ENCODE measurements at places on chromosomes 1 and 21.

- DNase-seq, result peak; percentile 69
Measured at GRCh38 chr1:181482521-181483284, 614 bp upstream of the CACNA1E start.

DNA sequence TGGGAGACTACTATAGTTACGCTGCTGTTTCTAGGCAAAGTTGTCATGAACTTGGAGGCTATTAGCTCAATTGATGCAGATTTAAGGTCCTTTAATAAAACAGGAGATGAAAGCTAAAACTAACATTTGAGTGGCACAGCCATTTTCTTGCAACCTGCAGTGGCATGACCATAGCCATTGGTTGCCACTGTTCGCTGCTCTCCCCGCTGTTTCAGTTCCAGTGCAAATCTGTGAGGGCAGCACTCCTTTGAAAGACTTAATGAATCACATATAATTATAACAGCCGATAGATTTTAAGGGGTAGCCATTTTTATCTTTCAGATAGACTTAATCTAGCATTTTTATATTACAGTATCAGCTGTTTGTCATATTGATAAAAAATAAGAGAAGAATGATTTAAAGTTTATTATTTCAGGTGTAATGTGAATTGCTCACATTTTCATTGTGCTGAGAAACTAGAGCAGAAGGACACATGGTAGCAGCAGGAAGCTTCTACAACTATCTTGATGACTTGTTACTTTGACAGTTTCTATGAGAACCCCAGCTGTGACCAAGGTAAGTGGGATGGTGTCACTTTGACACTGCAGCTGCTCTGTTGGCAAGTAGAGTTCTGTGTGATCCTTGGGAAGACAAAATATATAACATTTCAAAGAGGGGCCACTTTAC, 203.7 kb downstream of the PLA2G4A start:
- DNase-seq, result no peak

DNA sequence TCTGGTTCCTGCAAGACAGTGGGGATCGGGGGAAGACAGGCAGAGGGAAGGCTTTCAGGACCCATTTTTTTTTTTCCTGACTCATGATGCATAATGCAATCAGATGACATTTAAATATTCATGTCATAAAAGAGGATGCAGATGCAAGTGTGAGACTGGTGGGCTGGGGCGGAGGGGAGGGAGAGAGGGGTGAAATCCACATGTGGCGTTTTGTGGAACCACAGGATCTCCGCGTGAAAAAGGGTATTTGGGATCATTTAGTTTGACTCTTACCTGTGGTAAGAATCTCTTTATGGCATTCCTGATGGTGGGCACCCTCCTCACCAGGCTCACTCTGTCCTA, 249.3 kb upstream of the CSF3R start:
- DNase-seq, result no peak

DNA sequence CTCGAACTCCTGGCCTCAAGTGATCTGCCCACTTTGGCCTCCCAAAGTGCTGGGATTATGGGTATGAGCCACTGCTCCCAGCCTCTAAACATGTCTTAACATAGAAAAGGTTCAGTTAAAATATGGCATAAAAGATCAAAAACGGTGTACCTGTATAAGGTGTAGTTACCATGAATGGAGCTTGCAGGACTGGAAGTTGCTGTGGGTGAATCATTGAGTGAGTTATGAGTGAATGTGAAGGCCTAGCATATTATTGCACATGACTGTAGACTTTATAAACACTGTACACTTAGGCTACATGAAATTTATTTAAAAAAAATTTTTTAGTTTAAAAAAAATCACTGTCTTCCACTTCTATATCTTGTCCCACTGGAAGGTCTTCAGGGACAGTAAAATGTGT, 15.7 kb downstream of the ABCD3 start:
- DNase-seq, result no peak

DNA sequence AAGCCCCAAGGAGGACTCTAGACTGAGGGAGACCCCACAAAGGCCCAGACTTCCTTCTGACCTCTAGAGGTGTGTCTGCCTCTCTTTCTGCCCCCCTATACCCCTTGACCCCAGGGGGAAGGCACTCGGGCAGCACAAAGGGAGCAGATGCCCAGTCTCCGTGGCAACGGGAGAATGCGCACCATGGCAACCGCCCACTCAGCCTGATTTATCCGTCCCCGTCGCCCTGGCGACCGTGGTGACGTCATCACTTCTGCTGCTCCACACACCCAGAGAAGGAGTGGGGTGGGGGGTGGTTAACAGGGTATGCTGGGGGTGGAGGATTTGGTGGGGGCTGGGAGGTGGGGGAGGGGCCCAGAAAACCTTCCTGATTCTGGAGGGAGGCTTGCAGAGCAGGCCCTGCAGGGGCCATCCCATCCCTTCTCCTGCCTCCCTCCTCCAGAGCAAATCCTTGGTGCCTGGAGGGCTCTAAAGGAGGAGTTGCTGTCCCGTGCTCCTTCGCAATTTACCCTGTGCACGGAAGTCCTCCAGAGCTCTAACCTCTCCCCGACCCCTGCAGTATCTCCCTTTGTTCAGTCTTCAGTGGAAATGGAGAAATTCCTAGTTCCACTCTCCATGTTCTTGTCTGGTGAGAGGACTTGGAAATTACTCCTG, 6.3 kb downstream of the CELF3 start:
- no peak for DNase-seq

DNA sequence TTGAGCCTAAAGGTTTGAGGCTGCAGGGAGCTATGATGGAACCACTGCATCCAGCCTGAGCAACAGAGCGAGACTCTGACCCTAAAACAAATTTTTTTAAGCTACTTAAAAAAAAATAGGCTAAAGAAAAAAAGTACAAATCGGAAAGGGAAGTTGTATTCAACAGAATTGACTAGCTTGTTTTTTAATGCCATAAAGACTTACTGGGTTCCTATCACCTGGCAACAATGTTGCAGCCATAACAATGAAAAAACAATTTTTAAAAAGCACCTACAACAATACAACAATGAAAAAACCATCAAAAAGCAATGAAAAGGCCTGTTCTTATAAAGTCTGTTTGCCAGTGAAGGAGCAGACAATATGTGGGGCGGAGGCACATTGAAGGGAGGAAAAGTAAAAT, 20.1 kb upstream of the PIGK start:
- DNase-seq, result no peak

DNA sequence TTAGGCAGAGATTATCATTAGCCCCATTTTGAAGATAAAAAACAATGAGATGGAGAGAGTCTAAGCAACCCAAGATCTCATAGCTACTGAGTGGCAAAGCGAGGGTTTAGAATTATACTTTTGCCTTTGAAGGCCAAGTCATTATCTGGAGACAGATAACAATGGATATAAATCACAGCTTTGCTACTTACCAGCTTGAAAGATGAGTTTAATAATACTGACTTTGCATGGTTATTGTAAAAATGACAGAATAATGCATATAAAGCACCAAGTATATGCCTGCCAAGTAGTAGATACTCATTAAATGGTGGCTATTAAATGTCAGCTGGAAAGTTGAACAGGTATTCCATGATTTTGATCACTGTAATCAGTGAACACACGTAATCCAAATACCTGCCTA, 241.6 kb upstream of the SGIP1 start:
- DNase-seq, result no peak

DNA sequence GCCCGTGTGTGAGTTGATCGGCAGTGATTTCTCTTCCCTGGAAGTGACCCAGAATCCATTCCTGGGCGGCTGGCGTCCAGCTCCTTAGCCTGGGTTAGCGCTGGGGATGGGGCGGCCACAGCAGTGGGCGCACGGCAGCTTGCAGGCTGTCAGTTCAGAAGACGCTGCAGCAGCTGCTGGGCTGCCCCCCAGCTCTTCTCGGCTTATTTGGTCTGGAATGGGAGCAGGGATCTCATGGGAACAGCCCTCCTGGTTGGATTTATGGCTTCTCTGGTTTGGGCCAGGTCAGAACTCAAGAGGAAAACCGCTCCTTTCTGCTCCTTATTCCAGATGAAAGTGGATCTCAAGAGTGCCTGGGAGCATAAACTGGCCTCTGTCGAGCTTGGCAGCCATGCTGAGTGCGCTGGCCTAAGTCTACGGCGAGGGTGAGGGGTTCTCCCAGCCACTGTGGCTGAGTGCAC, 148.2 kb downstream of the PRDM16 start:
- no peak for DNase-seq

- no peak for DNase-seq
Measured at GRCh38 chr1:113976609-113977278, 2.5 kb upstream of the OLFML3 start.

GRCh38 chr21:35606146-35606545, 454.2 kb downstream of the SETD4 start:
- DNase-seq, result no peak

DNA sequence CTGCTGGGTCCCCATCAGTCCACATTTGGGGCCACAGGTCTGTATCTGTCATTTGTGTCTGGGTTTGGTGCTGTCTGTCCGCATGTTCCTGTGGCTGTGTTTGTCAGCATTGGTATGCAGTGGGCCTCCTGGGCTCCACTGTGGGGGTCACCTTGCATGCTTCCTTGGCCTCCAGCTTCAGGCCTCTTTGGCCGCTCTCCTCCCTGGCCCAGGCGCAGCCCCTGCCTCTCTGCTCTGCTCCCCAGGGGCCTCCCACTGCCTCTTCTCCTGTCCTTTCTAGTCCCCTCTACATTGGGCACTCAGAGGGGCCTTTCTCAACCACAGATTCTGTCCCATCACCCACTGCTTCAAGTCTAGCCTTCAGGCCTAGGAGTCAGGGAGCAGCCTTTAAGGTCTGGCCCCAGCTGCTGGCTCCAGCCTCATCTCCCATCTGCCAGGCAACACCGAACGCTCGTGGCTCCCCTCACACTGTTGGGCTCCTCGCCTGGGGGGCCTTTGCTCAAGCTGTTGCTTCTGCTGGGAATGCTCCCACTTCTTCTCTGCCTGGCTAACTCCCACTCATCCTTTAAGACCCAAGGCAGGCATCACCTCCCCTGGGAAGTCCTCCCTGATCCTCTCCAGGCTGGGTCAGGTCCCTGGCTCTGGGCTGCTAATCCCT, 14.6 kb downstream of the ZNF362 start:
- DNase-seq, result no peak

GRCh38 chr1:18112611-18113010, 5.0 kb downstream of the IGSF21 start:
- no peak for DNase-seq

GRCh38 chr1:40239626-40240025, 8.1 kb upstream of the TMCO2 start:
- no peak for DNase-seq

GRCh38 chr1:2980073-2980791, 41.0 kb upstream of the ACTRT2 start:
- DNase-seq, result no peak

GRCh38 chr1:150484861-150485260, 2.4 kb upstream of the TARS2 start:
- DNase-seq, result no peak

DNA sequence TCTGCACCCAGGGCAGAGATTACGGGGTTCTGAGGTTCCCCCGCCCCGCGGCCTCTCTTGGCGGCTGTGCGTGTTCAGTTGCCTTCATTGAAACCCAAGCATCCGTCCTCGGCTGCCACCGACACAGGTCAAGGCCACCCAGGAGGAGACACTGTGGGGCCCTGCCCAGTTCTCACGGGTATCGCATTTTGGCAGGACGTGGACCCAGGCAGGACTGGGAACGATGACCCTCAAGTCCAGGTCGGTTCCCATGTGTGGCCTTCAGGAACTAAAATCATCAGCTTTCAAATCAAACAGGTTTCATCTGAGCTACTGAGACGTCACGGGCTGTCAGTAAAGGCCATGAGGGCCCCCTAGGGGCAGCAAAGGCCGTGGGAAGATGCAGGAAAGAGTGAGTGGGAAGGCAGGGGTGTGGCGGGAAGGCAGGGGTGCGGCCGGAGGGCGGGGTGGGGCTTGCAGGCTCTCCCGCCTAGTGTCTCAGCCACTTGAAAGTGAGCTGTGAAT, 7.0 kb upstream of the C1orf174 start:
- DNase-seq, result peak; percentile 44

DNA sequence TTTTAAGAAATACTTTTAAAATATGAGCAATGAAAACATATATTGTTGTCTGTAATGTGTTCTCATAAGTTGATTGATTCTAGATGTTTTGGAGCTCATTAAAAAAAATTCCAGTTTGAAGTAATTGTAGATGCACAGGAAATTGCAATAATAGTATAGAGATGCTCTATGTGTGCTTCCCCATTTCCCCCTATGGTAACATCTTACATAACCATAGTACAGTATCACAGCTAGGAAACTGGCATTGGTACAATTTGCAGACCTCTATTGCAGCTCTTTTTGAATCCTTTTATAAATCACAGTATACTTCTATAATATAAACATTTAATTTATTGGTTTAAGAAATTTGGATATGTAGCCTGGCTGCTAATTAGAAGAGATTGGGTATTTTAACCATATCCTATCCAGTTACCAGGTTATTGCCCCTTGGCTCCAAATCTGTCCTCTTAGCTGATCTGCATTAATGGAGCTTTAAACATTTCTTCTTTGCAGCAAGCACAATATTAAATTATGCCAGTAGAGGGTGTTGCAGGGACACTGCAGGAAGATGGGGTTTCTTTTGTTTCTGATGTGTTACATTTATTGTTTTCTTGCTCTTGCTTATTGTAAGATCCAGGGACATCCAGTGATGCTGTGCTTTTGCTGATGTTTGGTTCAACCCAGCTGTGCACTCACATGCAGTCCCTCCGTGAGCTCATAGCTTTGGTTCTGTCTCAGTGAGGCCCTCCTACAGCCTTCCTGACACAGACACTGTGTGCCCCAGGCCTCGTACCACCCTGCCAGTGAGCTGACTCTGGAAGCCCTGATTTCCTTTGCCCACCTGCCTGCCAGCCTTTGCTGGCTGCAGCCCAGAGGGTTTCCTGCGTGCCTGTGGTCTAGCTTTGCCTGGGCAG, 103.3 kb downstream of the RABGAP1L start:
- no peak for DNase-seq

DNA sequence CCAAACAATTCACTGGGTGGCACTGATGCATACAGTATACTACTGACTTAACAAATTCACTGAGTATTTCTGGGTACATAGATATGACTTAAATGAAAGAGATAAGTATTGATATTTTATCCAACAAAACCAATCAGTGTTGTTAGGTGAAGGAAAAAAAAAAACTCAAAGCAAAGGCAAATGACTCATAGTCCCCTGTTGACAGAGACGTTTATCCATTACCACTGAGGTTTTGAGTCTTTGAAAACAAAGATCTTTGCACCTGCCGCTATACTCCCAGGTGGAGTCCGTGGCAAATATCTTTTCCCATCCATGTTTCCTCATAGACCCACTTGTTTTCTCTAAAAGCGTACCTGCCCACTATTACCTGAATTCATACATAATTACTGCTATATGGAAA, 18.4 kb downstream of the DYNLT5 start:
- no peak for DNase-seq

GRCh38 chr1:186531561-186532165, 70.7 kb upstream of the PDC start:
- no peak for DNase-seq

DNA sequence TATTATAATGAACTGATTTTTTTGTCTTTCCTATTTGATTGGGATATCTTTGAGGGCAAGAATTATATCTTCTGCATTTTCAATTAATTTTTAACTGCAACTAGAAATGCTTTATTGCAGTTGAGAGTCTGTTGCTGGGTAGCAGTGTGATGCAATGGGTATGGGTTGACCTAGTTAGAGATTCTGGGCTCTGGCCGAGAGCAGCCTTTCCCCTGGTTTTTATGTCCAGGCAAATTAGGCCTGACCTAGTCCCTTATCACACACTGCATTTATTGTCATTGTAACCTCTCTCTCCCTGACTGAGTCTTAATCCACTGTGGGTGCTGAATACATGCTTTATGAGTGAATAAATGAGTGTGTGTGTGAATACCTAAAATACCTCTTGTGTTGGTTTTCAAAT, 206.4 kb upstream of the PTGFR start:
- DNase-seq, result no peak

- DNase-seq, result no peak
Measured at GRCh38 chr1:54301497-54301896, 101.5 kb downstream of the MRPL37 start.

- DNase-seq, result no peak
Measured at GRCh38 chr21:27681038-27681437, 714.1 kb upstream of the ADAMTS5 start.

Data from lower lobe of right lung (tissue), 2 donors.